NCI-H1048 (cell line): ENCODE measurements at places on chromosomes 7 and 10.

DNA sequence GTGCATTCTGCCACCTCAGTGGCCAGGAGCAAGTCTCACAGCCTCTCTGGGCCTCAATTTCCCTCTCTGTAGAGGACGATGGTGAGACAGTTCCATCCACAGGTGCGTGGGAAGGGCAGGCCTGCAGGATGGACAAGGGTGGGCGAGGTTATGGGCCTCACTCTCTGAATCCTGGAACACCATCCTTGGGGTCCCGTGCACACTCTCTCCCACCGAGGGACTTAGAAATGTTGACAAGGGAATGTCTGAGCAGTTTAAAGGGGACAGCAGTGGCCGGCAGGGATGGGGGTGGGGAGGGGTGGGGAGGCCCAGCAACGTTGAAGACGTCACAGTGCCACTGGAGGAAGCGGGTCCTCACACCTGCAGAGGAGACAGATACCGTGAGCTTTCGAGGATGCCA is 111.5 kb downstream of the FOXL3 start:
- DNase-seq: no peak

DNA sequence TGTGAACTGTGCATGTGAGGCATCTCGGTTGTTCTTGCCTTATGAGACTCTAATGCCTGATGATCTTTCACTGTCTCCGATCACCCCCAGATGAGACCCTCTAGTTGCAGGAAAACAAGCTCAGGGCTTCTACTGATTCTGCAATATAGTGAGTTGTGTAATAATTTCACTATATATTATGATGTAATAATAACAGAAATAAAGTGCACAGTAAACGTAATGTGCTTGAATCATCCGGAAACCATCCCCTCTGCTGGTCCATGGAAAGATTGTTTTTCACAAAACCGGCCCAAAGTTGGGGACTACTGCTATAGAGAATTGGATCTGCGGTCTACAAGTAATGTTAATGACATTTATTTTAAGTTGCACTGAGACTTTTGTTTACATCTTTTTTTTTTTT is 126.7 kb downstream of the TPST1 start:
- no peak for DNase-seq

- DNase-seq: no peak
Measured at GRCh38 chr7:3270362-3270761, 30.7 kb upstream of the SDK1 start.

DNA sequence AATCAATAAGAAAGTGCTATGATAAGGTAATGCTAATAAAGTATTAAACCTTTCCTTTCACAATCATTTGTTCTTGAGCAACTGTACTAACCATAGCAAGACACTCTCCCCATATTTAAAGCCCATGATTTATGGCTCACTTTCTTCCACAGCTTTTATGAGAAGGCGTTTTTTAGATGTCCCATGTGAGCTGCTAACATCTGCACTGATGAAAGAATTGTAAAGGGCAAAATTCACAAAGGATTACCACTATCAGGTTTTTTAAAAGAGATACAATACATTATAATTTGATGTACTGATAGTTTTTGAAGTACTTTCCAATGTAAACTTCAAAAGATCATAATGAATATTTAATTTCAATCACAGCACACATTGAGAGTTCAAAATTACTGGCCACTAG is 75.7 kb downstream of the RNLS start:
- no peak for DNase-seq

- DNase-seq: no peak
Measured at GRCh38 chr7:95263785-95264362, 60.5 kb downstream of the PON1 start.

DNA sequence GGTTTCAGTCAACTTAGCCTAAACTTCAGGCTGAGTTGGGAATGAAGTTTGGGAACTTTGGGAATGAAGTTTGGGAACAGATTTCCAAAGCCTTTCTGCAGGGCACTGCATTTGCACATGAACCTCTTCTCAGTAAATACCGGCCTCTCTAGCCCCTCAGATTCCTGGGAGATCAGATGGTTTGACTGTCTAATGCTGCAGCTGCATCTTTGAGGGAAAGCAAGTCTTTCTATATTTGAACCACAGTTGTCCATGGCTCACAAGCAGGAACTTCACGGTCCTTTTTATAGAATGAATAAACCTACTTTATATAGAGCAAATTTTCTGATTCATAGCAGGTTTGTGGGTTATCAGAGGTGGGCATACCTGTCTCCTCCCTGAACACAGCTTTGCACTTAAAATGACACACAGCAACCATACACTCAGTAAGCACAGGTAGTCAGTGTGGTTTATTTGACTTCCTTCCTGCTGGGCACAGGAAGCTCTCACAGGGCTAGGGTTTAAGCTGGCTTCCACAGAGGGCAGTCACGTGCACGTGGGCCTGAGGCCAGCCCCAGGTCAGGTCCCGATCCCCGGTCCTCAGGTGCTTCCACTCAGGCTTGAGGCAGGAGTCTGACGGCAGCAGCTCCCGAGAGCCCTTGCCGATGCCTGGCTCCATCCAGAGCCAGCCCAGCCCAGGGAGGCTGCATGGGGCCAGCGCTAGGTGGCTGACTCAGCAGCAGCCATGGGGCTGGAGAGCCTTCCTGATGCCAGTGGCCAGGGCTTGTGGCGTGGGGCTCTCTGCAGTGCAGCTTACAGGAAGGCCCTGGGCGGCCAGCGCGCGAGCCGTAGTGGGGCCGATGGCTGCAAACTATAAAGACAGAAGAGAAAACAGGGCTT is 12.8 kb upstream of the MMP21 start:
- DNase-seq: no peak

DNA sequence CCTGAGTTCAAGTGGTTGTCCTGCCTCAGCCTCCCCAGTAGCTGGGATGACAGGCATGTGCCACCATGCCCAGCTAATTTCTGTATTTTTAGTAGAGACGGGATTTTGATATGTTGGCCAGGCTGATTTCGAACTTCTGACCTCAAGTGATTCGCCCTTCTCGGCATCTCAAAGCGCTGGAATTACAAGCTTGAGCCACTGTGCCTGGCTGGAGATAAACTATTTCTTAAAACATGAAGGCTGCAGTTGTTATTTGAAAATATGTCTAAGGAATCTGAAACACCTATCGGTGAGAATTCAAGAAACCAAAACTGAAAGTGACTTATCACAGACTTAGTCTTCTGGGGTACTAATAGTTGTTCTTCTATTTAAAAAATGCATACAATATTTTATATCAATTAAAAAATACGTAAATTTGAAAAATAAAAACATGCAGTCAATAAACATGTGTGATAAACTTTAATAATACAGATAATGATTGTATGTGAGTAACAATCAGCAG is 176.9 kb upstream of the PRSS58 start:
- DNase-seq: no peak

DNA sequence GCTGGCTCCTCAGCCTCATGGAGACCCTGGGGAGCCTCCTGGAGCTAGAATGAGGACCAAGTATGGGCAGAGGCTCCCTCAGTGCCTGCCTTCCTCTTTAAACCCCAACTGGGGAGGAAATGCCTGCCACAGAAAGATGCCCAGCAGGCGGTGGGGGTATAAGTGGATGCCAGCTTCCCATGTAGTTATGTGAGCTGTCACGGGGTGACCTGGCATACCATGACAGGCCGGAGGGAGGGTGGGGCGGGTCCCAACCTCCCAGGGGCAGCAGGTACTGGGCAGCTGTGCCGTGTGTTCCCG is 35.0 kb downstream of the COL13A1 start:
- no peak for DNase-seq

GRCh38 chr7:17307558-17307957 is 9.1 kb downstream of the AHR start:
- DNase-seq: no peak

- DNase-seq: no peak
Measured at GRCh38 chr7:98202367-98203195, 8.7 kb upstream of the BHLHA15 start.

DNA sequence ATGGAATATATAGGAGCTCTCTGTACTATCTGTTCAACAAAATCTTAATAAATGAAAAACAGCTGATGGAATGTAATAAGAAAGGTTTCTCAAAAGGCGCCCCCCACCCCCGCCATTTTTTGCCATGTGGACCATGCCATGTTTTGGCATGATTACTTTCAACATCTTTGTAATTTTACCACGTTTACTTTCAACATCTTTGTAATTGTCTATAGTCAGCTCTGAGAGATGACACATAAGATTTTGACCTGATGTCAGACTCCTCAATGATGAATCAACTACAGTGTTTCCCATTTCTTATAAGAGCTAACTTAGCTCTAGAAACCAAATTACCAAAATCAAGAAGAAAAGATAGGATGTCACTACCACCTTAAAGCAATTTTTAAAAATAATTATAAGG is 144.9 kb upstream of the AHR start:
- DNase-seq: no peak

- DNase-seq: no peak
Measured at GRCh38 chr10:68218786-68219185, 13.1 kb downstream of the ATOH7 start.

- DNase-seq: no peak
Measured at GRCh38 chr10:80441831-80442230, 12.3 kb upstream of the TSPAN14 start.

- no peak for DNase-seq
Measured at GRCh38 chr10:131077031-131077430, 234.5 kb downstream of the TCERG1L start.

GRCh38 chr10:124239134-124239533 is 145.7 kb upstream of the CHST15 start:
- DNase-seq: no peak

DNA sequence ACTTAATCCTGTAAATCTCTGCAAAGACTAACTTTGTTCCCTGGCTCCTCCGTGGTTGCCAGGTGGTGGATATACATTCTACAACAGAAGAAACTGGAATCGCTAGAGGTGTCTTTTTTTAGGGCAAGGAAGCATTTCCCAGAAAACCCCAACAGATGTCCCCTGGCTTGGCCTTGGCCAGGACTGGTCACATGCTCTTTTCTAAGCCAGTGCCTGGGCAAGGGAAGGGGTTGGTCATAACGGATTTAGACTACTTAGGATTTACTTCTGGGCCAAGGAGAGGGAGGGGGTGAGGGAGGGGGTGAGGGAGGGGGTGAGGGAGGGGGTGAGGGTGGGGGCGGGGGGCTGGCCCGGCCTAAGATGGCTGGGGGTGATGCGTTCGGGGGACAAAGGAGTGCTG is 105.7 kb downstream of the SNX10 start:
- DNase-seq: no peak
